Cortex of kidney (tissue), 1 donor: ENCODE measurements at places on chromosomes 2 and 18.

GRCh38 chr2:240421381-240421780, 14.1 kb upstream of the GPC1 start:
- no peak for DNase-seq

DNA sequence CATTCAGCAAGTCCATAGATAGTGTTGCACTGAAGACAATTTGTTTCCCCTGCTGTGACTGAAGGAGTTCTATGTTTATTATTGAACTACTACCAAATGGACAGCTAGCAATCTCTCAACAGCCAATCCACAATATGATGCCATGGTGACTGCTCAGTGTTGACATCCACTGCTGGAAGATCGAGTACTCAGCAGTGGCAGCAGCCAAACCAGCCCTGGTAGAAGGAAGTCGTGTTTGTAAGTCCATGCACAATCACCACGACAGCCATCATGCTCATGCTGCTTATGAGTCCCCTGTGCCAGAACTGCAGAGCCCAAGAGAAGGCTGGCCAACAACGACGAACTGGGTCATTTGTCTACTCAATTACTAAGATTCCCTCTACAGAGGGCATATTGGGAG, 66.4 kb downstream of the OSR1 start:
- no peak for DNase-seq

DNA sequence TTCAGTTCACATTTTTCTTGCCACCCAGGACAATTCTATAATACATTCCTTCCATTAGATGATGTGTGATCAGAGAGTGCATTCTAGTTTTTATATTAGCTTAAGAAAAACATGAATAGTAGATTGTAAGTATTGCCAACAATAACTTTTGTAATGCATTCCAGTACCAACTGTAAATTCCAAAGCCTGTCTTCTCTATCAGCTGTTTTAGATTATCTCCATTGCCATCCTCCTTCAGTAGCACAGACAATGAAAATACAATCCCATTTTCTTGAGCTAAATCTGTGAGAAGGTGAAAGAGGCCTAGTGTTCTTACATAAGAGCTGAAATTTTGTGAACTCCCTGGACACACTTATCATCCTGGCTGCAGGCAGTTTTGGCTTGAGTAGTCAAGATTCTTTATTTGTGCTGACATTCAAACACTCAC, 103.9 kb downstream of the CCBE1 start:
- no peak for DNase-seq

DNA sequence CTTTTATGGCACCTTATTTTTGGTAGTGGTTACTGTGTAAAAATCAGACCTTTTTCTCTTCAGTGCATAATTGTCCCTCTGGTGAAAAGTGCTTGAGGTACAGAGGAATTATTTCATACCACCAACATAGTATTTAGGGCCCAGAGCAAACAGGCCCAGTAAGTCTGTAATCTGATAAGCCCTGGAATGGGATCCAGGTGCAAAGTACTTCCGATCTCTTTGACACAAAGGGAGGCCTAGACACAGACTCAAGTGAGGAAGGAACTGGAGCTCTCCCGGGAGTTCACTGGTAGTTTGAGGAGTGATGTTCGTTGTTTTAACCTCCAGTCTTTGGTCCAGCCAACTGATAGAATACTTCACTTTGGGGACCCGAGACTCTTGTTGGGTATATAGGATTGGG, 57.4 kb downstream of the RAB31 start:
- no peak for DNase-seq

DNA sequence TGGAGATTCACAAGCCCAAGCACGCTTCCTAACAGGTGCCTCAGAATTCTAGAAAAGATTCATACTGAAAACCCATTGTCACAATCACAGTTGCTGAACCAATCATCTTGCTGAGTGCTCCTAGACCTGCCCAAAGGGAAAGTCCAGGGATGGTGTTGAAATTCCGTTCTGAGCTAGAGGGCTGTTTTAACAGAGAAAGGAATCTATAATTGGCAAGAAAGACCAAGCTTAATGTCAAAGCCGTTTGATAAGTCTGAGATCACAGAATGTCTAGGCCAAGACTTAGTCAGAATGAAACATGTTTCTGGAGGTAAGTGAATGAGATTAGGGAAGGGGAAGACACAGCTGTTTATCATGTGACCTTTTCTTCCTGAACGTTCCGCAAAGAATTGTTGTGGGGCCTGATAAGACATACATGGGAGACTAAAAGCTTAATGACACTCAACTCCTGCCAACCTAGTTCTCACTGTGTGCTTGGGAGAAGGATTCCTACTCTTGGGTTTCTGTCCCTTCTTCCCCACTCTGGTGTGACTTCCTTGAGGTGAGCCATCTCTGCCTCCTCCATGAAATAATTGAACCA, 27.5 kb downstream of the PMAIP1 start:
- no peak for DNase-seq

DNA sequence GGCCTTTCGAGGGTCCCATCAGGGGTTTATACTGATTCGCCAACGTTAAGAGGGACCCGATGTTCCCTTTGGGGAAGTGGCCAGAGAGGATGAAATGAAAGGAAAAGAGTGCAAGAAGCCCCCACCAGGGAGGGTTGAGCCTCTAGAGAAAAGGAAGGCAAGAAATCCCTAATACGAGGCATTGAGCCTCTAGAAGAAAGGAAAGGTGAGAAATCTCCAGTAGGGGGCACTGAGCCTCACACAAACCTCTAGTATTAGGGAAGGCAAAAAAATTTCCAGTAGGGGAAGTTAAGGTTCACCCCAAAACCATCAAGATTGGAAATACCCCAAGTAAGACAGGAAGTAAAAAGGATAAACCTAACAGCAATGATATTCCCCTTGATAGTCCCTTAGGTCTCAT, 9.8 kb upstream of the SAP130 start:
- DNase-seq: no peak

- DNase-seq: no peak
These were observed 216.8 kb upstream of the SLC14A2 start for GRCh38 chr18:45398448-45398847.

GRCh38 chr2:21452263-21452662, 328.5 kb downstream of the TDRD15 start:
- no peak for DNase-seq
